NCI-H2171 treated with DMSO at 0.1 percent for 48 hours (cell line): ENCODE measurements at places on chromosomes 5 and 9.

DNA sequence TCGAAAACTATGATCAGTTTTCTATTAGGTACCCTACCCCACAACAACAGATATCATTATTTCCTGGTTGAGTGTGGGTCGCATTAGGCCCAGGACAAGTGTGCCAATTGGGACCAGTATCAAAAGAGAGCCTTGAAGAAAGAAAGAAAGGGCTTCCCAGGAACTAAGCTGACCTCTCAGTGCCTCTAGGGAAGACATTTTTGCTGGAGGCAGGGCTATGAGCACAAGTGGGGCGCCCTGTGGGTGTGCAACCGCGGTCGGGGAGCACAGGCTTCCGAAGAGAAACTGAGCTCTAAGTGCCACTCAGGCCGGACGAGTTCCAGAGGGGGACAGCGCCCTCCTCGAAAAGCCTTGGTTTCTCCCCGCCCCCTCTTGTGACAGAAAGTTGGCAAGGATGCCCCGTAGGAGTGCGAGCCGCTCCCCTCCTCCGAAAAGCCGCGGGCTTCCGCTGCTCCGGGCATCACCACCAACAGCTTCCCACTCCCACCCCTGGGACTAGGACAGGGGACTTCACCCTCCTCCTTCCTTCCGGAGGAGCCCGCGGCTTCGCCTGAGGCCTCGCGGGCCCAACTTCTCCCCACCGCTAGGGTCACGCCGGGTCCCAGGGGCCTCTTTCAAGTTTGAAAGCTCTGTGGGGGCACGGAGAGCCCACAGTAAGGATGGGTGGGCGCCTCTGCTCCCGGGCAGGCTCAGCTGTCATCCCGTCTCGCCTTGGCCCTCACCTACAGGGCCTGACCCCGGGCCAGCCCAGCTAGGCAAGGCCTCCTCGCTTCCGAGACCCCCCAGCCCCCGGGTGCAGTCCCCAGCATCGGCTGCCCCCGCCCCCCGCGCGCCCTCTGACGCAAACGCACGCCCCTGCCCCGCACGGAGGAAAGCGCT is 2.0 kb downstream of the NR2F1-AS1 start:
- DNase-seq, result no peak

DNA sequence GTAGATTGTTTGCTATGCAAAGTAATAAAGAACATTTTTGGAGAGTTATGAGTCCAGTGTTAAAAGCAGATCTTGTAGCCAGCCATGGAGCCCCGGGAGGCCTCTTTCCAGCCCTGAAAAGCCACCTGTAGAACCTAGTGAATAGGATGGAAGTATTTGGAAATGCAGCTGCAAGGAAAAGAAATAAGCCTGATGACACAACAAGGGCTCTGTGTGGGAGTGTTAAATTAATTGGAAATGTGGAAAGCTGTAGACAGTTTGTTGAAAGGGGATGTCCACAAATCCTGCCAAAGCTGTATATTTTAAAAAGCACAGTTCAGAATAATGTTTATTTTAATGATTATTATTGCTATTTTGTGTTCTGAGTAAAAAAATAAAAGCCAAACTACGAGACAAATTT is 152.5 kb upstream of the GHR start:
- DNase-seq, result no peak

DNA sequence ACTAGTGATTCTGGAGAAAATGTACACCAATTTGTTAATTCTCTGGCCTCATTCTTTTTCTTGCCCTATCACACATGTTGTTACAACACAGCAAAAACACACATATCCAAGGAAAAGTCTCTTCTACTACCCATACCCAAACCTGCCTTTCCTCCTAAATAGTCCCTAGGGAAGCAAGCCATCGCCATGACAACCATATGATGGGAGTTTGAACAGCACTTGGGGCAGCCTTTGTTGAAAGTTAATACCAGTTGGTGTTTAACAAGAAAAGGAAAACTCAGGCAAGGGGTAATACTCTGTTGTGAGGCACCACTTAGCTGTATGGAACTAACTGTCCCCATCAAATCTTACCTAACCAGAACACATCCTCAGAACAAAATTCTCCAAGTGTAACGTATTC is 1.7 kb downstream of the TRPM3 start:
- DNase-seq, result no peak

DNA sequence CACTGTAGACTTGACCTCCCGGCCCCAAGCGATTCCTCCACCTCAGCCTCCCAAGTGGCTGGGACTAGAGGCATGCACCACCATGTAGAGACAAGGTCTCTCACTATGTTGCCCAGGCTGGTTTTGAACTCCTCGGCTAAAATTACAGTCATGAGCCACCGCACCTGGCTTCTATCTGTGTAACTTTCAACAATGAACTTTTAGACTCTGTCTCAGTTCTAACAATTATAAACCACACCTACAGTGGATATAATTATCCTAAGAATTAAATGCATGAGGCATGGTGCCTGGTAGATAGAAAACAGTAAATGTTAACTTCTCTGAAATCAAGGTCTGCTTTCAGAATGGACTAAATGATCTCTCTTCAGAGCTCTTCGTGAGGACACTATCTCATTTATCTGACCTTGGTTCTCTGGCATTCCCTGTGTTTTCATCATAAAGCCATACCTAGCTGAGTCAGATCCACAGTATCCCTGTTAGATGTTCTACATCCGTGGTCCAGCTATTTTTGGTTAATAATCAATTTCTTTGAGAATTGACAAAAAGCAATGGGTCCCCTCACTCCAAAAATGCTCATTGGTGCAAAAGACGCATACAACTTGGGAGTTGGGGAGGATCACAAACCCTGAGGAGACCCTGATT is 7.2 kb downstream of the HAVCR1 start:
- no peak for DNase-seq

- DNase-seq, result no peak
Observed at GRCh38 chr5:33726422-33727165, 165.2 kb downstream of the ADAMTS12 start.

- DNase-seq, result no peak
Observed at GRCh38 chr9:8651070-8651845, 851.7 kb upstream of the DMAC1 start.

DNA sequence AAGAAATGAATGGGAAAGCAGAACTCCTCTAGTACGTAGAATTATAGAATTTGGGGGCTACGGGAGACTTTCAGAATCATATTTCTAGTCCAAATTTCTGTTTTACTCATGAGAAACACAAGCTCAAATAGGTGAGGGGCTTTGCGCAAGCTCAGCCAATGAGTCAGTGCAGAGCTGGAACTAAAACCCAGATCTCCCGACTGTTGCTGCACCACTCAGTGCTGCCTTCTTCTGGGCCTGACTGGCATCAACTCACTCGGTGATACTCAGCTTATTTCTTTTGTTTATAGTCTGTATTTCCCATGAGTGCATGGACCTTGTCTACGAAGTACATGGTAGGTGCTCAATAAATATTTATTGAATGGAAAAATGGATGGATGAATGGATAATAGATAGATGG is 280.2 kb downstream of the CDK5RAP2 start:
- no peak for DNase-seq

GRCh38 chr5:101658433-101658832 is 637.7 kb downstream of the SLCO4C1 start:
- no peak for DNase-seq

DNA sequence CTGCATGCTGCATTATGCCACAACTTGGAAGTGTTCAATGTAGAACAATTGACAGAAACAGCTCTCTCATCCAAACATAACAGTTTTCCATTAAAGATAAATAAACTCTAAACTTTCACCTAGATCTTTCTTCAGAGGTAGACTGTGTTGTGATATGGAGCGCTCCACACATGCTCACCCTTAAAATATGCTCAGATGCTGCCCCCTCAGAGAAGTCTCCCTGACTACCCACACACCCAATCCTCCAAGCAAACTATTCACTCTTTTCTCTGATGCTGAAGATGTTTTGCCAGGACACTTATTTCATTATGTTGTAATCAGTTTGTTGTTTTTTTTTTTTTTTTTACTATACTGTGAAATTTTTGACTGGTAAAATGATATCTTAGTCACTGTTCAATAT is 206.6 kb upstream of the RASA1 start:
- DNase-seq, result no peak

- no peak for DNase-seq
Observed at GRCh38 chr5:159782197-159782994, 133.9 kb upstream of the ADRA1B start.

DNA sequence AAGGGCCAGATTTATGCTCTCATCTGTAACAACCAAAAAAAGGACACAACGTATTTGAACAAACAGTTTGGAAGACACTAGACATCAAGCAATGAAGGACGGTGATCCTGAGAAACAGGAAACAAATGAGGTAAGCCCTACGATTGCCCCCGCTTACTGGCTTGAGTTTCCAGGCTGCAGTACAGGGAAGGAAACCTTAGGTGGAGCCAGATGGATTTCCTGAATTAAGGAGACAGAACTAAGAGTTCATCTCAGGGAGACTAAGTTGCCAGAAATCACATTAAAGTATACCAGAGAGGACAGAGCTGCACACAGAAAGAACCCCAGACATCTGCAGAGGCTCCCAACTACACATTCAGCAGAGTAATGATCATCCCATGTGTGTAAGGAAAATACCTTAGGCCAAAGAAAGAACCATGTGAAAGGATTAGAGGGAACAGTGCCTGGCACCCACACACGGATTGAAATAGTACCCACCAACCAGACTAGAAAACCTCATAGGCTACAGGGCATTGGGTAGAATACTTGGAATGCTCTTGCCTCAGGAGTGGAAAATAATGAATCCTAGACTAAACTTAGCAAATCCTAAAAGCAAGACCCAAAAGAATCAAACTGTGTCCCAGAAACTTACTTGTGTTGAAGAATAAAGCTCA is 99.3 kb upstream of the NIPBL start:
- DNase-seq, result peak; percentile 43

- DNase-seq, result no peak
Observed at GRCh38 chr5:132949136-132949535, 14.3 kb downstream of the AFF4 start.

GRCh38 chr5:6359555-6360322 is 18.6 kb downstream of the MED10 start:
- DNase-seq, result no peak

GRCh38 chr5:134328619-134329018 is 38.4 kb downstream of the CDKL3 start:
- no peak for DNase-seq

GRCh38 chr9:85603936-85604335 is 137.8 kb downstream of the AGTPBP1 start:
- DNase-seq, result no peak

GRCh38 chr5:107072440-107072839 is 598.3 kb downstream of the EFNA5 start:
- DNase-seq, result no peak

- DNase-seq, result peak; percentile 61
Observed at GRCh38 chr5:170522211-170523141, 18.7 kb downstream of the KCNIP1 start.

DNA sequence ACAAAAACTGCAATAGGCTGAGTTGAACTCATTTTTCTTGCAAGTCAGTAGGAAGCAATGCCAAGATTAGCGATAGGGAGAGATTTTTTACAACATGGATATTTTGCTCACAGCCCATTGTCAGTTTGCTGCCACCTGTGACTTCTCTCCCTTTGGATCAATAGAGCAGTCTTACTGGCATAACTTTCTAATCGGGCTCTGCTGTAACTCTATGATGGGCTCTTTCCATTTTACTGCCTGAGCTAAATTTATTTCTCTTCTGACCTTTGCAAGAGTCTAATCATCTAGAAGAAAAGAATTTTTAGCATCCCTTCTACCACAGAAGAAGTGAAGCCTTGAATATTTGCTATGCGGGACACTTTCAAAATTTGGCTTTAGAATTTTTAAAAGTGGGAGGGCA is 53.6 kb upstream of the SGCD start:
- DNase-seq, result no peak

DNA sequence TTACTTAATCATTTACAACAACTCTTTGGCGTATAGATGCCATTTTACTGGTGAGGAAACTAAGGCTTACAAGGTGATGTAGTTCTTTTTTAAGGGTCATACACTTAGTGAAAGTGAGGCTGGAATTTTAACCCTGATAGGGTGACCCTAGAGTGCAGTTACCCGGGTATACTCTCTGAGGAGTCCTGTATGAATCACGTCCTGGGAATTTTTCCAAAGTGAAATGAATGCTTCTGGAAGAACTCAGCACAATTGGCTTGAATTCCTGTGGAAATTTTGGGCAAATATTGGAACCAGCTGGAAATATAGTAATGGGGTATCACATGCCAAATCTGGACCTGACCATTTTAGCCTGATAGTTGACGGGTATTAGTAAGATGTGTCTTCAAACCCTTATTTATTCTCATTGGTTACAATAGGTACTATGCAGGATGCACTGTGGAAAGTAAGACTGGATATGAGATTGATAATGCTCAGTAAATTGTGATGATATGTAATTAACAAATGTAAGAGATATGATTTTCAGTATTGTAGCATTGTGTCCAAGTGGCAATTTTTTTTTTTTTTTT is 14.8 kb downstream of the SUB1 start:
- DNase-seq, result no peak

DNA sequence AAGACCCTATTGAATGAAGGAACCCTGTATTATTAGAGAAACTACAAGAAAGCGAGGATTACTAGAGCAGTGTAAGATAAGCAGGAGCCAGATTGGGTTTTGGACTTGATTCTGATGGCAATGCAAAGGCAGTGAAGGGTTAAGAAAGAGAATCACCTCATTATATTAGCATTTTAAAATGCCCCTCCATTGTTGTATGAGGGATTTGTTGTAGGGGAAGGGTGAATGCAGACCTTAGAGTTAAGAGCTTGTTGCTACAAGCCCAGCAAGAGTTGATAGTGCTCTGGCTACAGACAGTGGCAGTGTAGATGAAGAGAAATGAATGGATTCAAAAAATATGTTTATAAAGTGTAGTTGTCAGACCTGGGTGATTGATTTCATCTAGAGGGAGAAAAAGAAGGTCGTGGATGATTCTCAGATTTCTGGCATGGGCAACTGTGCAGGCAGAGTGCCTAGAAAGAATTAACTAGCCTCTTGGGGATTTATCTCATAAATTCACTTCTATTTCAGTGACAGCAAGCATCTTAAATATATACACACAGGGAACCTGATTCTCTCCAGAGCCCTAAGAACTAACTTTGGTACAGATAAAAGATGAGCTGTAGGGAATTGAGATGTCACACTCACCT is 344.8 kb downstream of the ARRDC3 start:
- peak; percentile 89 for DNase-seq

DNA sequence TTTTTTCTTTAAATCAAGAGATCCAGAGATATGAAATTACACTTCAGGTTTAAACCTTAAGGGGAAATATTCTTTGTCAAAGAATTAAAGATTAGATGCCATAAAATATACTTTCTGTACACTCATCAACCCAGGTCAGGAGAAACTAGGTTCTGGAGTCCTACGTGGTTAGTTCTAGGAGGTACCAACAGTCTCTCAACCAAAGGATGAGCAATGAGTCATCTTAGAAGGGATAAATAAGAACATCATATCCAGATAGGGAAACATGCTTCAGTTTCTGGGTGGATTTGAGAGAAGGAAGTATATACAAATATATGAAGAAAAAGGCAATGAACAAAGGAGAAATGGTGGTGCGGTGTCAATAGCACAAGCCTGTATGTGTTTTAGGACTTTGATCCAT is 98.2 kb downstream of the CSNK1G3 start:
- DNase-seq, result no peak

GRCh38 chr5:91929522-91929817 is 546.4 kb upstream of the ARRDC3 start:
- DNase-seq, result no peak

GRCh38 chr5:5532306-5533076 is 110.0 kb downstream of the ICE1 start:
- no peak for DNase-seq
